ENCODE measurements at places on chromosomes 12 and 14.

- no peak for DNase-seq
Measured at GRCh38 chr14:33859306-33859705, 91.6 kb downstream of the EGLN3 start.

GRCh38 chr12:93042283-93042682 is 113.2 kb upstream of the EEA1 start:
- DNase-seq, result no peak

DNA sequence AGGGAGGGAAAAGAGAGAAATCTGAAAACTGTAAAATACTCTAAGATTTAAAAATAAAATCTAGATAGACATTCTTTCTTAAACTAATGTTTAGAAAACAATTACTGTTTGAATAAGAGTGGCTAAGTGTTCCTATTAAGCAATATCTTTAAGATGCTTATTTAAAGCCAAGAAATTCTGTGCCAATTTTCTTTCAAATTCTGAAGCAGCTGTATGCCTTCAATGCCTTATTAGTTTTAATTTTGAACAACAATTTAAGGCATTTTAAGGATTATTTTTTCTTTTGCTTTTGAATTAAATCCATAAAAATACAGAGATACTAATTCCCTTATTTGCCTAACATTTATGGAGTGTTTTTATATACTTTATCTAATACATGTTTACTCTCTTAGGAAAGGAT is 50.3 kb upstream of the KITLG start:
- no peak for DNase-seq

DNA sequence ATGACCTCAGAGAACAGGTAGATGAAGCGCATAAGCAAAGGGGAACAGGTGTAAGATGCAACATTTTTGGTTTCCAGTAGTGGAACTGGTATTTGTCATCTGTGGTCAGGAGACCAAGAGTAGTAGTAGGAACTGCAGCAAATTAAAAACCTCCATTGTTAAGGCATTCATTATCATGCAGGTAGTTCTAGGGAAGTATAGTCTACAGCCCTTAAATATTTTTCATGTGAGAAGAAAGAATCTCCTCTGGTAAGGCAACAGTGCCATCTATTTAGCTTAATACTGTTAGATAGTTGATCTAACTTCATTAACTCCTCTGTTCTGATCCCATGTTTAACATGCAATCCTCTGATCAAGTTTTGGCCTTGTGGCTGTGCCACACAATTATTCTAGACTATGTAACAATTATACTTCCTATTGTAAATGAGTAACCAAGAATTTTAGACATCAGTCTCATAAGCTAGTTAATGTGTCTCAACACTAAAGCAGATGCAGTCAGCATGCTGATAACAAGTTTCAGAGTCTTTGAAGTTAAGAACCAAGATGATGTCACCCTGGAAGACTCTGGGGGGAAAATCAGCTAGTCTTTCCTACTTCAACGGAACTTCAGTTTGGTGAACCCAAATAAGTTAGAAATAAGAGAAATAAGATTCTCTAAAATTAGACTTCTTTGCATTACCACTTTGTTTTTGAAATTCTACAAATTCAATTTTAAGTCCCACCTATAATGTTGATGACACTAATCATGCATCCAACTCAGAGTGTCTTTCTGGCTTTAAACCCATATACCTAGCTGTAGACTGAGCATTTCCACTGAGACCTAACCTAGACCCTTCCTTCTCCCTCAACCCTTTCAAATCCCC is 70.9 kb downstream of the STXBP6 start:
- DNase-seq, result no peak

DNA sequence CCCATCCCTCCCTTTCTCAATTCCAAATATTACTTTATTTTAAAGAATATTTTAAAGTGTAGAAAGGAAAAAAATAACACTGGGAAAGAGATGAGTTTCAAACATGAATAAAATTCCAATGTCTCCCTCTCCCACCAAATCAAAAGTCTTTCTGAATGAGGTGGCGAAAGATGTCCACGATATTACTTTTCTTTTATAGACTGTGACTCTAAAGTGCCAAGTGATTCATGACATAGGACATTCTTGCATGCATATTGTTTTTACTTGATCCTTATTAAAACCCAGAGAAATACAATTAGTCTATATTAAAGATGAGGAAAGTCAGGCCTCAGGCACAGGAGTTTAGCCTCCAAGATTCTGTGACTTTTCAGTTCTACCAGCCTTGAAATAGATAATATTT is 16.0 kb upstream of the LUM start:
- no peak for DNase-seq

DNA sequence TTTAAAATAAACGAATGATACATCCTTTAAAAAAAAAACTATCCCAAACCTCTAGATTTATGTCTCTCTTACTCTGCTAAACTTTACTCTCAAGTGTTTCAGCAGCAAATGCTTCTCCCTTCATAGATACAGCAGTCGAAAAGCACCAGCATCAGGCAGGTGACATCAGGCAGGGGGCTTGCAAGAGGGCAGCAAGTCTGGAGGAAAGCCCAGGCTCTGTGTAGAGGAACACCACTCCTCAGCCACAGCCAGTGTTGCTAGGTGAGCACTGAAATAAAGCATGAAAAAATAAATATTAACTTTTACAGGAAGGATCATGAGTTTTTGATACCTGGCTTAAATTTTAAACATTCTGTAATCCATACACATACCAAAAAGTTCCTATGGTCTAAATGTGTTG is 419.4 kb downstream of the GALC start:
- DNase-seq, result no peak

DNA sequence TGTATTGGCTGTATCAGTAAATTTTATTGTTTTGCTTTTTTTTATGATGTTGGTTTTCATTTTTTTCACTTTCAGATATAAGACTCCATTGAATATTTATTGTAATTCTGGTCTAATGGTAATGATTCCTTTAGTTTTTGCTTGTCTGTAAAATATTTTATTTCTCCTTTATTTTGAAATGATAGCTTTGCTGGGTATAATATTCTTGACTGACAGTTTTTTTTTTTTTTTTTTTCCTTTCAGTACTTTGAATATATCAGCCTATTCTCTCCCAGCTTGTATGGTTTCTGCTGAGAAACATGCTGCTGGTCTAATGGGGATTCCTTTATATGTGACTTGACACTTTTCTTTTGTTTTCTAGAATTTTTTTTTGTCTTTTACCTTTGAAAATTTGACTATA is 195.1 kb upstream of the SLC38A2 start:
- DNase-seq, result no peak

DNA sequence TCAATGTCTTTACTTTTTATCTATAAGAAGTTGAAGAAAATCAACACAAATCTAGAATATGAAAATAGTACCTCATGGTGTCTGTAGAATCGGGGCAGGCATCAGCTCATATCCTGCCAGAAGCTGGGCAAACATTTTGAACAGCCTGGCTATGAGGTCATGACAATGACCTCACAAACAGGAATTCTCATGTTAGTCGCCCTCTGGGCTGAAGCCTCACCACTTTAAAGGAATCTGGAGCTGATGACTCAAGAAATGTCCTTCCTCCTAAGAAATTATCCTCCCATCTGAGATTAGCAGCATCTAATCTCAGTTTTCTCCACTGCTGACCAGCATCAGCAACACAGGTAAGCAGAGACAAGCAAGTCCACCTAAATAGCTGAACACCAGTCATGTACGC is 27.1 kb downstream of the CLIP1 start:
- DNase-seq, result no peak

DNA sequence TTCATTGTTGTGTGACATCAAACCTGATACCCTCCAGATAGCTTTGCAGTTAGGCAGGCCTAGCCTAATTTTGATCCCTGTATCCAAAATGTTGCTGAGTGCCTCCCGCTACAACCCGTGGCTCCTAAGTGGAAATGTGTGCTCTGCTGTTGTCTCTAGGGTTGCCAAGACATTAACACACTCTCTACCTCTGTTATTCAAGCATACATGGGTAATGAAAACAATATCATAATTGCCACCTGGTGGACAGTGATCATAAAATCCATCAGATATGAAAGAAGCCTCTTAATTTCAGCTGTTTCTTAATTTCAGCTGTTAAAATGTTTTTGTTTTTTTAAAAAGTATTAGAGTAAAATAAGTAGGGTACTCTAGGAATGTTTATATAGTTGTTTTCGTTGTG is 93.5 kb downstream of the PLEKHA5 start:
- DNase-seq, result no peak

GRCh38 chr12:108321688-108322087 is 17.4 kb downstream of the CMKLR1 start:
- no peak for DNase-seq

GRCh38 chr12:26749781-26750180 is 83.2 kb downstream of the ITPR2 start:
- no peak for DNase-seq

- no peak for DNase-seq
Measured at GRCh38 chr12:7146228-7146627, 16.1 kb downstream of the CLSTN3 start.

GRCh38 chr12:64457032-64457431 is 5.1 kb downstream of the TBK1 start:
- DNase-seq, result no peak

- no peak for DNase-seq
Measured at GRCh38 chr12:96053476-96054243, 18.3 kb upstream of the LTA4H start.

DNA sequence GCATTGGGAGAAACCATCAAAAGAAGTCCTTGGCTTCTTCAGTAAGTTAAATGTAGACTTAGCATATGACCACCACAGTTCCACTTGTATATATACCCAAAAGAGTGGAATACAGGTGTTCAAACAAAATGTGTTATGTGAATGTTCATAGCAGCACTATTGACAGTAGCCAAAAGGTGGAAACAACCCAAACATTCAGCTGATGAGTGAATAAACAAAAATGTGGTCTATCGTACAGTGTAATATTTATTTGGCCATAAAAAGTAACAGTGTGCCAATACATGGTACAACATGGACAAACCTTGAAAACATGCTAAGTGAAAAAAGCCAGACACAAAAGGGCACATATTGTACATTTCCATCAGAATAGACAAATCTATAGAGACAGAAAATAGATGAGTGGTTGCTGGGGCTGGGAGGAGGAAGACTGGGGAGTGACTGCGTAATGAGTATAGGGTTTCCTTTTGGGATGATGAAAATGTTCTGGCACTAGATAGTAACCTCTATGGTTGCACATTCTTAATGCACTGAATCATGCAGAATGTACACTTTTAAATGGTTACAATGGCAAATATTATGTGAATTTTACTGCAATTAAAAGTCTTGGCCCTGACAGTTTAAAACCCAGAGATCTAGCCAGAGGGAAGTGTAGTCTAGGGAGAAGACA is 5.5 kb downstream of the ERP29 start:
- no peak for DNase-seq

GRCh38 chr14:20460458-20461224 is 593 bp downstream of the PIP4P1 start:
- peak; percentile 24 for DNase-seq

DNA sequence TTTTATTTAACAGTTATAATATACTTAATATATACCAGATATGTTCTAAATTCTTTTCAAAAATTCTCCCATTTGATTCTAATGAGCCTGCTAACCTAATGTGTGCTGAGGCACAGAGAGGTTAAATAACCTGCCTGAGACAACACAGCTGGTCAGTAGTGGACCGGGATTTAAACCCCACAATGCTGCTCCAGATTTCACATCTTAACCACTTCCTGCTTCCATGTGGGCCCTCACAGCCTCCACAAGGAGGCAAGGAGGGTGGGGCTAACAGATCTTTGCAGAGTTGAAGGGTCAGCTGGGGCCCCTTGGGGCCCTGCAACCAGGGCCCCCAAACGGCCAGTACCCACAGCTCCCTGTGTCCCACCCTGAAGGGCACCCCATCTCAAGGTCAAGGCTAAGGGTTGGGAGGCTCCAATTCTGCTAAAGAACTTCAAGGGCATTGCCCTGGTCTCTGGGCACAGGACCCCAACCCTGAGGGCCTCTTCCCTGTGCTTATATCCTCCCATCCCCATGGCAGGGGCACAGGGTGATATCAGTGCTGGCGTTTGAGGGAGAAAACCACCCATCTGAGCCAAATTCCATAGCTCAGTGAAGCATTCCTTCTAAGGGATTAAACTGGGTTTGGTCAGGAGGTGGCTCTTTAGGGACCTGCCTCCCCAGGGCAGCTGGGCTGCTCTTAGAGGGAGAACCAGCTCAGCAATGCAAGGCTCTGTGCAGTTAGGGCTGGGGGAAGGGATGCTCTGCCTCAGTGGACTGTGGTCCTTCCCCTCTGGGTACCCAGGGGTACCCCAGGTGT is 2.2 kb downstream of the KRT80 start:
- DNase-seq, result no peak

DNA sequence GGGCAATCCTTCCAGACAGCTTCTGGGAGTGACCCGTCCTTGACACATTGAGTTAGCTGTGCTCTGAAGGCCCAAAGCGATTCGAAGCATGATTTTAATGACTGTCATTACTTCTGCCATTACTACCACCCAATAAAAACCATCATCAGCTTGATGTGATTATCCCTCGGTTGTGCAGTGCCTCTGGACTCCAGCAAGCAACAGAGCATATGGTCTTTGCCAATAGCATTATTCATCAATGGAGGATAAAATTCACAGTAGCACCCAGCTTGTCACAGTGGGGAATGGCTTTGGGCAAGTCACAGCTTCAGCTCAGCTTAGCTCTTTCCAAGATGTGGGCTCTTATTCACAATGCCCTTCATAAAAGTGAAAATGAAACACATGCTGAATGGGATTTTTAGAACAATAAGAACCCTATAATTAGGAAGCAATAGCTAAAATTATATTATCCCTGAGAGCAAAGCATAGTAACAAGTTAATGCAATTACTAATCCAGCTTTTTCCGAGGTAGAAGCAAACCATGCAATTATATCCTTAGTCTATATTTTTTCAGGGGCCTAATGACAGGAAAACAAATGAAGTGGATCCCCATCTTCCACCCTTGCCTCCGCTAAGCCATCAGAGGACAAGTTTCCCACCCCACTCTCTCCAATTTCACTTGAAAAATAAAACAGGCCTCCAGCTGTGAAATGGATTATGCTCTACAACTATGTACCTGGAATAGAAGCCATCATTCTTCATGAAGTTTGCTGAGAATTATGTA is 163.0 kb upstream of the EEA1 start:
- DNase-seq, result no peak

DNA sequence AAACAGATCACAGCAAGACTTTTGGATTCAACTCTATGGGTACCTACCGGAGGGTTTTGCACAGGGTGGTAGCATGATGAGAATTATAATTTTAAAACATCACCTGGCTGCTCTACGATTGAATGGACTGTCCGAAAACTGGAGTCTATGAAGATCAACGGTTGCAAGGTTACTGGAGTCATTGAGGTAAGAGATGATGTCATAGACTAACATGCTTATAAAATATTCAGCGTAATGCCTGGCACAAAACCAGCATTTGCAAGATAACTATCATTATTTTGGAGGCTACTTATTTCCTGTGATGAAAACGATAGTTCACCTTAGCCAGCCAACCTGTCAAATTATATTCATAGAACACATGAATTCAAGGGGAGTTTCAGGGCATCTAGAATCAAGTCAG is 580.6 kb upstream of the TBX3 start:
- DNase-seq, result no peak

DNA sequence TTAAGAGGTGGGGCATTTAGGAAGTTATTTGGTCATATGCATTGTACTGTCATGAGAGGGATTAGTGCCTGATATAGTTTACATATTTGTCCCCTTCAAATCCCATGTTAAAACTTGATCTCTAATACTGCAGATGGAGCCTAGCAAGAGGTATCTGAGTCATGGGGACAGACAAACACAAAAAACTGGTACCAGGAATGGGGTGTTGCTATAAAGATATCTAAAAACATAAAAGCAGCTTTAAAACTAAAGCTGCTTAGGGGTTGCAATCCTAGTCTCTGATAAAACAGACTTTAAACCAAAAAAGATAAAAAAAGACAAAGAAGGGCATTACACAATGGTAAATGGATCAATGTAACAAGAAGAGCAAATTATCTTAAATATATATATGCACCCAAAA is 11.6 kb downstream of the CRY1 start:
- no peak for DNase-seq

GRCh38 chr12:67382241-67382871 is 113.2 kb downstream of the CAND1 start:
- DNase-seq, result no peak

All from pons (tissue), 1 donor.